ENCODE measurements at places on chromosomes 11 and 22.

GRCh38 chr22:46052331-46052771 is 75.4 kb upstream of the WNT7B start:
- ATAC-seq: no peak

DNA sequence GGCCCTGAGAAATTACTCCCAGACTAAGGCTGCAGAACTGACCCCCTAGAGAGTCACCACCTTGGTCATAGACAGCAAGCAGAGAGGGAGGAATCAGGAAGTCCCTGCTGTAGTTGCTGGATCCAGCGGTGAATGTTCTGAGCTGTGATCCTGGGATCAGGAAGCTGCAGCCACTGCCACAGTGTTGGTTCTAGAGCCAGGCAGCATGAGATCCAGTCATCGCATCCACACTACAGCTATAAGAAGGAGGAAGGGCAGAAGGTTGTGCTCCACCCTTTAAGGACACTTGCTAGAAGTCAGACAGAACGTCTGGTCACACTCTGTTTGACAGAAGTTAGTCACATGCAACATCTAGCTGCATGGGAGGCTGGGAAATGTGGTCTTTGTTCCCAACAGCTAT is 104.7 kb upstream of the OR4B1 start:
- ATAC-seq: no peak

DNA sequence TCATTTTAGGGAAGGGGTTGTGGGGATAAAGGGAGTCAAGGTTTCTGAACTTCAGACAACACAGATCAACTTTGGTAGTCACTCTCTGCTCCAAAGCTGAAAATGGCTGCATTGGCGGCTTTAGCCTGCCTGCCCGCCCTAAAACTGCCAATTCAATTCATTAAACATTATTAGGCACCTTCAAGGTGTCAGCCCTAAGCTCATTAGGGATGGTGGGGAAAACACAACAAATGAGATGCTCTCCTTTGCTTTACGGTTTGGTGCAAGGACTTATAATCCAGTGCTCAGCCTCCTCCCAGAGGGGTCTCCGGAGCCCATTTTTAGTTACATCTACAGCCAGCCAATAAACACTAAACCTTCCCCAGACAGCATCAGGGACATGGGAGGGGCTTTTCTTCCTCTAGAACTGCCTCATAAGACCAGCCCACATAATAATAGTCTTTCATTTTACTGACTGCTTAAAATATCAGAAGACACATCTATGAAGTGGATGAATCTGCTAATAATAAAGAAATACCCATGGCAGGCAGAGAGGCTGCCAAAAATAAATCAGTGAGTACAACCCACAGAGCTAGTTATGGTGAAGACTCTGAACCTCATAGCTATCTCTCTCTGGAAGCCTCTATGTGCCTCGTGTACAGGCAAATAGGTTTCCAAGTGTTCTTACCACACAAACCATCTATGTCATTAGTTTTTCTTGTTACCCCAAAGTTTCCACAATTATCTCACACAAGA is 102.8 kb upstream of the NCAM1 start:
- no peak for ATAC-seq

DNA sequence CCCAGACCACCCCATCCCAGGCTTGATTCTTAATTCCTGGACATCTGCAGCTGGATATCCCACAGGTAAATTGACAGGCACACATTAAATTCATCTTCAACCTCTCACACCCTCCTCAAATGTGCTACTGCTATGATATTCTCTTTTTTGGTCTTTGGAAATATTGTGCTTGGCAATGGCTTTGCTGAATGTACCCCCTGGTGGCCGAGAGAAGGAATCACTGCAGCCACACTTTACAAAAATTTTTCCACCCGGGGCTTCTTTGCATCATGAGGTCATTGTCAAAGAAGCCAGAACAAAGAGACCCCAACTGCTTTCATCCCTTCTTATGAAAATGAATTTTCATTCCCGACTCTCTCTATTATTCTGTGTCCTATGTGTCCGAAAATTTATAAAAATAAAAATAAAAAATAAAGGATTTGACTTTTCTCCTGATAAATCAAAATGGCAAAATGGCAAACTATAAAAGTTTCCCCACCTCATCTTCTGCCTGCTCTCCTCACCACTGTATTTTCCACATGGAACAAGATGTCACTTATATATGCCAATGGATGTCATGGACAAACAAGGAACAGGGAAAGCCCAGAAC is 15.0 kb upstream of the CYB5R2 start:
- no peak for ATAC-seq

GRCh38 chr22:46002757-46003270 is 25.9 kb upstream of the WNT7B start:
- no peak for ATAC-seq

DNA sequence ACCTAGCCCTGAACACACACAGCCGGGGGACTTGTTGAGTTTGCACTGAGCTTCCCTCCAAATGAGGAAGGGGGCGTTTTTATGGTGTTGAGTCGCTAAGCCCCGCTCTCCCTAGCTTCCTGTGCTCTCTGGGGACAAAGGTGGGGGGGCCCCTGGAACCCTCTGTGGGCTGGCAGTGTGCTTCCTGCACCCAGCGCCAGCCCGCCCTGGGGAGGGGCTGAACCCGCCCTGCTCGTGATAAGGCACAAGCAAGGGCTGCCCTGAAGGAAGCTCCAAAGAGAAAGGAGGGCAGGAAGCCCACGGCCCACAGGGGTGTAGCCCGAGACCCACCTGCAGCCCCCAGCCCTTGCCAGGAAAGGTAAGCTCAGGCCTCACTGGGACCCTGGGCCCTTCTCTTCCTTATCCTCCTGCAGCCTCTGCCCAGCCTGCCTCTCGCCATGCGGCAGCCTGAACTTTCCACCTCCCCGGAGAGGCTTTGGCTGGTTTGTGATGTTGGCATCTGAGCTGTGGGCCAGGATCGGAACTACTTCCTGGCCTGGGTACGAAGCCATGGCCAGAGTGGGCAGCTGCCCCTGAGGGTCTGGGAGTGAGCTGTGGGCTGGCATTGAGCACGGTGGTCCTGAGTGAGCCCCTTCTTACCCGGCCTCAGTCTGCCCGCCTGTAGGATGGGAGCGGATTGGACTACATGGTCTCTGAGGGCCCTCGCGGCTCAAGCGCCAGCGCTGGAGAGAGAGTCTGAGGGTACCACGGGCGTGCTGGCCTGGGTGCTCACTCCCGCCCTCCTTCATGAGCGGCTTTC is at the start of gene FERMT3:
FERMT3 (plus strand) TSS at position 265 of the 799 bp plus-strand sequence. CDS start 644 bp downstream, outside the sequence.
- ATAC-seq: peak; percentile 63

GRCh38 chr11:6194065-6194581 is 4.9 kb upstream of the OR52W1 start:
- peak; percentile 62 for ATAC-seq

DNA sequence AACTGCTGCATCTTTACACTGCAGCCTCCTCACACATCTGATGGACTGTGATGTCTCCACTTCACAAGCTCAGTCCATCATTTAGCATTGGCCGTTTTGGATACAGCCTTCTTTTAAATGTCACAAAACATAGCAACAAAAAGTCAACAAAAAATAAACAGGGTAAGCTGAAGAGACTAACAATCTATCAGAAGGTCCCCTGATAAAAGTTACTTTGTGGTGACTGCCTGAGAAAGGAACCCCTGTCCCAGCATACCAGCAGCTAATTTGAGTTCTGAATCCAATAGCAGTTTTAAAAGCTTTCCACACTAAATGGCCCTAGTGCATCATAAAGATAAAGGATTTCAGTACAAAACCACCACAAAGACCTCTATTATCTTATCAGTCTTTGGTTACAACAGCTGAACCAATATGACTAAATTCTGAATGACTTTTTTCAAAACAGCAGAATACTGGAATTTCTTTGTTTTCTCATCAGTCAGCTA is 162.4 kb downstream of the SOX6 start:
- no peak for ATAC-seq

DNA sequence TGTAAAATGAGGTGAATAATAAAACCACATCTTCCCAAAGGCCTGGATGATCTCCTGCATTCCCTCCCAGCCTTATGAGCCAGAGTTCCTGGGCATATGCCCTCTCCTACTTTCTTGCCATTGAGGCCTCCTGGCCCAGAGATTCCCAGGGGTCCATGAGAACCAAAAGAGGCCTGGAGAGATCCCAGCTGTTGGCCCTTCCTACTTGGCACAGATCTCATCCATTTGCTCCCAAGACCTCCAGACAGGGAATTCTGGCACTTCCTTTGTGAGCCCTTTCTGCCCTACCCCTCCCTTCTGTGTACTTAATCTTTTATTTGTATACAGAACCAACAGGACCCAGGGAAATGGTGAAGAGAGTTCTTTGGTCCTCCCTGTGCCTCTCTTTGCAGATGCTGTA is 21.4 kb downstream of the POU2F3 start:
- ATAC-seq: no peak

GRCh38 chr22:24981656-24982055 is 29.1 kb downstream of the KIAA1671 start:
- no peak for ATAC-seq

DNA sequence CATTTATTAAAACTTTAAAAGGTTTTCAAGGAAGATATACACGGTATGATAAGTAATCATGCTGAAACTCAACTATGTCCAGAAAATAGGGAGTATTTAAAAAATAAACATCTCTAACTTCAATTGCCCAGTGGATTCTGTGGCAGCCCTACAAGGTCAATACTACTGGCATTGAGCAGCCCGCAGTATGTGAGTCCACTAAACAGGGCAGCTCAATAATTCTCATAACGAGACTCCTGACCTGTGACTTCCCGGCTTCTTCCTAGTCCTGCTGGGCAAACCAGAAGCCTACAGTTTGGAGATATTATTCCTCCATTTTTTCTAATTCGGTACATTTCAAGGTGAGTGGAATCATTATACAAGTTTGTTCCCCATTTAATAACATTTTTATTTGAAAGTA is 580.5 kb upstream of the CCDC90B start:
- no peak for ATAC-seq

DNA sequence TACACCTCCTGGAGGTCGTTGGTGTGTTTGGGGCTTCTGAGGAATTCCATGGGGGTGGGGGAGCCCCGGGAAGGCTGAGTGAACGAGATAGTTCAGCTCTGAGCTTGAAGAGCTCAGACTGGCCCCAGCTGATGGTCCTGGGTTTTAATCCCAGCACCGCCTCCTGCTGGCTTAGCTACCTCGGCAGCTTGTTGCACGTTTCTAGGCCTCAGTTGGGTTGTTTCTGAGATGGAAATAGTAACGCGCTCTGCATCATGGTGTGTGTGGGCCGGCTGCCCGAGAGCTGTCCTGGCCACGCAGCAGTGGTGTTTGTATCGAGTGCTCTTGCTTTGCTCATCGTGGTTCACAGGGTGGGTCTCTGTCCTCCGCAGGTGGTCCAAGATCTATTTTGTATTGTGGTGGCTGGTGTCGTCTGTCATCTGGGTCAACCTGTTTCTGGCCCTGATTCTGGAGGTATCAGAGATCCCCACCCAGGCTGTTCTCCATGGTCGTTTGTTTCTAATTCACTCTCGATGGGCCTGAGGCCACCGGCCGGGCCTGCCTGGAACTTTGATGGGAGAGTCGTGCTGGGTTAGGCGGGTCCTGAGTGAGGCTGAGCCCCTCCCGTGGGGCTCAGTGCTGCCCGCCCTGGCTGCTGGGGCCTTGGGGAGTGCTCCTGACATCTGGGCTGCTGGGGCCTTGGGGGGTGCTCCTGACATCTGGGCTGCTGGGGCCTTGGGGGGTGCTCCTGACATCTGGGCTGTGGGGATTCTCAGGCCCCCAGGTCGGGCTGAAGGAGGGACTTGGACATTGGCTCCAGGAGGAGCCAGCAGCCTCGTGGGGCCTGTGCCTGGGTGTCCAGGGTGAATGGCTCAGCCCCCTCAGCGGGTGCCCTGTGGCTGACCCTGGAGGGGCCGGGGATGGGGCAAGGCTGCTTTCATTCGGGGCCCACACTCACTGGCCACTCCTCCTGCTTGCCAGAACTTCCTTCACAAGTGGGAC is 37.7 kb downstream of the TPCN2 start:
- ATAC-seq: no peak

- no peak for ATAC-seq
Measured at GRCh38 chr11:33147559-33147958, 13.7 kb downstream of the CSTF3 start.

DNA sequence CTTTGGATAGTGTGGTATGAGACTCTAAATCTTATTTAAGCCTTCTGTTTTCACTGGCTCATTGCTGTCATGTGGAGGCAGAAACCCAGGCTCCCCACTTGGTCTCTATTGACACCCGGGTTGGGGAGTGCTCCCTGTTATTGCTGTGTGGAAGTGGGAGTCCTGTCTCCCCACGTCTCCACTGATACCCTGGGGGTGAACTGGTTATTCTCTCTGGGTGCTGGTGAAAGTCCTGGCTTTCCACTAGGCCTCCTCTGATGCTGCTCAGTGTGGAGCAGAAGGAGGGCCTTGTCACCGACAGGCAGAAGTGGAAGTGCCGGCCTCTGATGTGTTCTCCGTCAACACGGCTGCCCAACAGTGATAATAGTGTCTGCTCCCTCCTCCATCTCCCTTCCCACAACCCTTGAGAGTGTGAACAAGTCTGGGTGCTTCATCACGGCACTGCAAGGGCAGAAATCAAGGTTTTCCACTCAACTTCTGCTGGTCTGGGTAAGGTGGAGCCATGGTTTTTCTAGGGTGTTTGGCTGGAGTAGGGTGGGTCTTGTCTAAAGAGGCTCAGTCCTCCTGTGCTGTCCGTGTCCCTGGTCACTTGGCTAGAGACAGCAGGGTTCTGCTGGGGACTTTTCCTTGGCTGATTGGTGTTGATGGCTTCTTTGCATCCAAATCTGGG is 240.7 kb upstream of the B3GAT1 start:
- ATAC-seq: no peak

DNA sequence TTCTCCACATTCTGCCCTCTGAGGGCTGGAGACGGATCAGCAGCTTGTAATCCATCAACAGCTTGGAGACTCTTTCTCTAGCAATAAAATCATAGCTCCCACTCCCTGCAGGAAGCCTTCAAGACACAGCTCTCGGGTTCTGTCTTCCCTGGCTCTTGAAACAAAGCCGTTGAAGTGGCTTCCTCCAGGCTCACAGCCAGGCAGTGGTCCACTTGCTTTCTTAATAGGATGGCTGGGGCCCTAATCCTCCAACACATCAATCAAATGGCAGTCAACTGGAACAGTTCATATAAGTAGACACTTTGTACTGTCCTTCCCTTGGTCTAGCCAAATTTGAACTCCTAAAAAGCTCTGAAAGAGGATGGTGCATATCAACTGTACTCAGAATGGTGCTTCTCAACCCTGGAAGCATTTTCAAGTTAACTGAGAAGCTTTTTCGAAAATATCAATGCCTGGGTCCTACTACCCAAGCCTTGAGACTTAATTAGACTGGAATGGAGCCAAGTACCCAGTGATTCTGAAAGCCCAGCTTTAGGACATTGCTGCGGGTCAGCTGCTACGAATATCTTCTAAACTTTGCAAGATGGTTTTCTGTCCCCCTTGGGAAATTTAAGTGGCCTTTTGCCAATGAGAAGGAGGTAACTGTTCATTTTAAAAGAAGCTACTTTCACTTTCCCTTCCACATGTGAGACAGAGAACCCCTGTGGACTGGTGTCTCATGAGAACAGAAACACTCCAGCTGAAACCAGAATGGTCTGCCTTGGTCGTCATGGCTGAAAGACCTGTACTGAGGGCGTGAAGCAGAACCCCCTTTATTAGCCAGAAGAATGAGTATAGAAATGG is 74.7 kb downstream of the SC5D start:
- peak; percentile 73 for ATAC-seq

- no peak for ATAC-seq
Measured at GRCh38 chr11:68026391-68027105, 3.9 kb upstream of the NDUFS8 start.
